Hepatocyte (in vitro differentiated cells): ENCODE measurements at places on chromosomes 16 and 17. TPM values are rescaled to one million over a fixed set of nuclear protein-coding genes. Genes with fewer than 3 reads are reported as not detected.

- peak; percentile 89 for DNase-seq
Observed at GRCh38 chr17:57987581-57988300, at the start of gene VEZF1. Gene VEZF1, minus strand, starts transcription at chr17:57988254. Its CDS starts 143 bp downstream, at chr17:57988111.

GRCh38 chr16:87404764-87405625 is 12.9 kb downstream of the MAP1LC3B start:
- no peak for DNase-seq

- peak; percentile 33 for DNase-seq
Observed at GRCh38 chr16:80065541-80065940, 465.0 kb upstream of the MAF start.

GRCh38 chr17:72125742-72126141 is 4.9 kb downstream of the SOX9 start:
- no peak for DNase-seq

- no peak for DNase-seq
Observed at GRCh38 chr17:19991252-19991885, 13.7 kb upstream of the AKAP10 start.

DNA sequence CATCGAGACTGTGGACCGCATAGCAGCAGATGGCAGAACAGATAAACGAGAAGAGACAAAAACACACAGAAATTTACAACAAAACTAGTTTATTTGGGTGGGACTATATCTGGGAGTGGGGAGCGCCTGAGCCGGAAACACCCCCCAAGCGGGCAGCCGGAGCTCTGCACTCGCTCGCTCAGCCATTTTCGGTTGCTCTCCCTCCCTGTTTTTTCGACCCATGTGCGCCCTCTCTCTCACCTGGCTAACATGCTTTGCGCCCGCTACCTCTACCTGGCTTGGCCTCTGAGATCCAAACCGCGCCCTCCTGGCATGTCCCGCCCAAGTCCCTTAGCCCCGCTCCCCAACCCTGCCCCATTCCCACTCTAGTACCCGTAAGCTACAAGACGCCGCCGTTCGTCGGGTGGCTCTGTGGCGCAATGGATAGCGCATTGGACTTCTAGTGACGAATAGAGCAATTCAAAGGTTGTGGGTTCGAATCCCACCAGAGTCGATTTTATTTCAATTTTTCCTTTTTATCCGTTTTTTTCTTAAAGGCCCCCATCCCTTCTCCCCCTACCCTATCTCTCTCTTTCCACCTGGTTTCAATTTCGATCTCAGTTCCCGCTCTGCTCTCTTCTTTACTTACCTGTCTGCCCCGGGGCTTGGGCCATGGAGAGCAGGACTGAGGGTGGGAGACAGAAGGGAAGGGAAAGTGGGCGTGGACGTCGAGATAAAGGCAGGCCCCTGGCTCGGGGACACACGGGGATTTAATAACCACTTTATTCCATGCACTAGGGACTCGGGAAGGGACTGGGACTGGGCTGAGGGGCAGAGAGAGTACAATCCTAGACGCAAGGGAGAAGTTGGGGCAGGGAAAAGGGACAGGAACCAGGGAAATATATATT is 2.4 kb upstream of the ALOXE3 start:
- DNase-seq, result peak; percentile 79

- no peak for DNase-seq
Observed at GRCh38 chr16:4603624-4604170, 11.0 kb downstream of the UBALD1 start.

- no peak for DNase-seq
Observed at GRCh38 chr16:85591381-85591780, 21.7 kb upstream of the GSE1 start.

GRCh38 chr16:78271981-78272380 is 172.5 kb downstream of the WWOX start:
- no peak for DNase-seq

The ARL5C gene
- polyA plus RNA-seq, result not detected in 2 replicates

The SLC2A4 gene
- 0.42 and 0.89 TPM in 2 replicates for polyA plus RNA-seq
